ENCODE measurements at places on chromosomes 3 and 15.
A peak's percentile ranks its signal among the peaks of the same experiment; 100 is the strongest.

DNA sequence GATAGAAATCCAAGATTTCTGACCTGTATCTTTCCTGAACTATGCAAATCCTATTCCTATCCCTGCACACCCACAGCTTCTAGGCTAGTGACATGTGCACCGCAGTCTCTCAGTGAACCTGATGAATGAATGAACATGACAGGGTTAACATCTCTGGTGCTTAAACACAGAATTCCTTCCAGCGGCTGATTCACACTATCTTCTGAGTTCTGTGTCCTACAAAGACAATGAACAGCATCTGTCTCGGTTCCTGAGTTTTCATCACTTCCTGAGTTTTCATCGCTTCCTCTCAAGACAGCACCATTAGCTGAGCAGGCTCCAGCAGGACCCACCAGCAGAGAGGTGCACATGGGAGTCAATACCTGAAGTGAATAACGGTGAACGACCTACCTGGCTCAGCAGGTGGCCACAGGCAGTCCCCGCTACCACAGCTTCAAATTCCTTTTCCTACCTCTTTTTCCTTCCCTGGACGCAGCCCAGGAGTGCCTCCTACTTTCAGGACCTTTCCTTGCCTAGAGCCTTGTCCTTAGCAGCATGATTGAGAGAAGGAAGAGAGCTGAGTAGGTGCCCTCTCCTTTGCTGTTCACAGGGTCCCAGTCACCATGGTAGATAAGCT is 113.5 kb downstream of the IGF2BP2 start:
- no peak for DNase-seq

DNA sequence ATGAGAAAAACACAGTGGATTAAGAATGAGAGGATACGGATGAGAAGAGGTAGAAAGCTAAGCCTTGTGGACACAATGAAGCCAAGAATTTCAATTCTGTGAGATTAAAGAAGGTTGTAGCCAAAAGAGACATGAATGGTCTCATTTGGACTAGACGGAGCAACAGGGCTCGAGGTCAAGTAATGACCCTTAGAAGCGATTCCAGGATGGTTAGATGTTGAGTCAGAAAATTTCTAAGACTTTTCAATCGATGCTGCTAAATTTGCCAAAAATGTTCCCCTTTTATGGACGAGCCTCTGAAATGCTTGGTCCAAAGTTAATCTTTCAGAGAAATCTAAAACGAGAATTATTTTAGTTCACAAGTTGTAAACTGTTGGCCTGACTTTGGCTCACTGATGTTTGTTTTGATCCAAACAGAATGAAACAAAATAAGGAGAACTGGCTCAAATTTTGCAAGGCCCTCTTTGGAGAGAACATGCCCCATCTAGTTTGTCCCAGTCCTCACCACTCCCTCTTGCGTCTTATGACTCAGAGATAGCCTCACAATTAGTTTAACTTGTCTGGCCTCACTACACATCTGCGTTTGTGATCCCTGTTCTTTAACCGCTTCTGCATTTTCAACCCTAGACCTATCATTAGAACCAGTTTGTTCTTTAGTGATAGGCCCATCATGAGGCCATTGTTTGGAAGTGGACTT is 235.5 kb downstream of the PDZRN3 start:
- DNase-seq = no peak

DNA sequence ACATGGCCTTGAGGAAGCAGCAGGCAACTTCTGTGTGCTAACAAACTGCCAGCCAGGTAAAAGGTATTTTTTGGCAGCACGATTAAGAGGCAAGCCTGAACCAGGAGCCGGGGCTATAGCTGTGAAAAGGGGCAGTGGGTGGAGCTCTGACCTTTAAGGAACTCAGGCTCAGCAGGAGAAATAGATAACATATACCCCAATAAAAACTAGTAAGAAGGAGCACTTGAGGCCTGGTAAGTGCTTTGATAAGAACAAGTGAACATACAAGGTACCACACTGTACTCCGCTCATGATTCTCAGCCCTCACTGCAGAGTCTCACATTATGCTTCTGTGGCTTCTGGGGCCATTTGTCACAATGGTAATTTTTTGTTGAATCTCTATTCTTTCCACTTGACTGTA is 5.4 kb downstream of the FYCO1 start:
- DNase-seq = no peak

- DNase-seq = no peak
Observed at GRCh38 chr3:122409446-122409845, 6.4 kb downstream of the WDR5B start.

- peak; percentile 31 for DNase-seq
Observed at GRCh38 chr15:50675535-50676144, 11.0 kb downstream of the TRPM7 start.

DNA sequence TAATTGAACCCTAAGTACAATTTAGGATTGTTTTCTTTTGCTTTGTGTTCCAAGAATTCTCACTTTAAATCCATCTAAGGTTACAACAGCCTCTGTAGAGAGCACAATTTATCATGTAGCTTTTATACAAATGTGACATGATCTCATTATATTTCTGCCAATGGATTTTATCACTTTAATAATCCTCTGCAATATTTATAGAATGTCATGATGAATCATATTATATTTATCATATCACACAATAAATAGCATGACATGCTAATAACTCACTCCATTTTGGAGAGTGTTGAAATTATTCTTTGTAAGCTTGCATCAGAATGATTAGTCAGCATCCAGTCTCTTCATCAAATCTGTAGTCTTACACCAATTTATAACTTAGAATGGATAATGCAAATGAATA is 280.6 kb upstream of the ZNF717 start:
- DNase-seq = no peak

DNA sequence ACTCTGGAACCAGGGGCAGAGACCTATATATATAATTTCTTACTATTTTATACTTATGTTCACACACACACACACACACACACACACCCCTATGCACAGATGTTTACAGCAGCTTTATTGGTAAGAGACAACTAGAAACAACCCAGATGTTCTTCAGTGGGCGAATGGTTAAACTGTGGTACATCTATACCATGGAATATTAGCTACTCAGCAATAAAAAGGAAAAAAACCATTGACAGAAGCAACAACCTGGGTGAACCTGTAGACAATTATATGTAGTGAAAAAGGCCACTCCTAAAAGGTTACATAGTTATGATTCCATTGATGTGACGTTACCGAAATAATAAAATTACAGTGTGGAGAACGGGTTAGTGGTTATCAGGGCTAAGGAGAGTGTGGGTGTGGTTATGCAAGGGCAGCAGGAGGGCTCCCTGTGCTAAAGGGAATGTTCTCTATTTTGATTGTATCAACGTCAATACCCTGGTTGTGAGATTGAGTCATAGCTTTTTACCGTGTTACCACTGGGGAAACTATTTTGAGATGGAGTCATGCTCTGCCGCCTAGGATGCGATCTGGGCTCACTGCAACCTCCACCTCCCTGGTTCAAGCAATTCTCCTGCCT is 85.5 kb downstream of the FLNB start:
- DNase-seq = peak; percentile 81

GRCh38 chr3:30315447-30315846 is 291.0 kb upstream of the TGFBR2 start:
- peak; percentile 30 for DNase-seq
